ENCODE measurements at places on chromosomes 4 and X.

- no peak for DNase-seq
Measured at GRCh38 chrX:114964374-114964773, 53.0 kb downstream of the IL13RA2 start.

DNA sequence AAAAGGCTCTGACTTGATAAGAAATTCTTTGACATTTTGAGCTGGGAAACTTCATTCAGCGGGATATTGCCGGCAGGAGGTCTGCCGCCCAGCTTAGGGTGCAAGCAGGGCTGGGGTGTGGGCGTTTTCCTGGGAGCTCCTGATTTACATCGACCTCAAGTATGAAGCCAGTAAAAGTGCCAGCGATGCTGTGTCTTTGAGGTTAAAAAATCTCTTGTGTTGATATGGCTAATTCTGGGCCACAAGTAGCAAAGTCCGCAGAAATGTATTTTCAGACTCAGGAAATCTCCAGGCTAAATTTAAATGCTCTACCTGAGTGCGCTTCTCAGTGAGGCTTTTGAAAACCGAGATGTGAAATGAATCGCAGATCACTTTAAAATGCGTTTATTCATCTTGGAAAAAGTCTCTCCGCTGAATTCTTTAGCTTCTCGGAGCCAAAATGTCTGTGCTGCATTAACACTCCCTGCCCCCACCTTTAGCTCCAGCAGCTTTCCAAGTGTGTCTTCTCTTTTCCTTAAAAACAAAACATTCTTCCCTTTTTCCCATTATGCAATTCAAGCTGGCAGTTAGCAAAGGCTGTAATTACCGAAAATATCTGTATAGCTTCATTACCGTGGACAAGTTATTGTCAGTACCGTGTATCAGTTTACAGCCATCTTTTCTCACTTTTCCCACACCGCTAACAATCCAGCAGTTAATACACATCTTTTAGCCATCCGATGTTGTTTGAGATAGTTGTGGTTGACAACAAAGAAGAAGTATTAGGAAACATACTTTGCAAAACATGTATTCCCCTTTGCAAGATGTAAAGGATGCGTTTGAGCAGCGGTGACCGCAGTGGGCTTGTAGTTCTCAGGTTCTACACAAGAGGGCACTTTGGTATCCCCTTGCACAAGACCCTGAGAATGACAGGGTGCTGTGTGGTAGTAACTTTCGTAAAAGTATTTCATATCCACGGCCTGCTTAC, 136.0 kb upstream of the STX18 start:
- DNase-seq = no peak

GRCh38 chr4:178481564-178481963, 1039.3 kb upstream of the AGA start:
- no peak for DNase-seq

DNA sequence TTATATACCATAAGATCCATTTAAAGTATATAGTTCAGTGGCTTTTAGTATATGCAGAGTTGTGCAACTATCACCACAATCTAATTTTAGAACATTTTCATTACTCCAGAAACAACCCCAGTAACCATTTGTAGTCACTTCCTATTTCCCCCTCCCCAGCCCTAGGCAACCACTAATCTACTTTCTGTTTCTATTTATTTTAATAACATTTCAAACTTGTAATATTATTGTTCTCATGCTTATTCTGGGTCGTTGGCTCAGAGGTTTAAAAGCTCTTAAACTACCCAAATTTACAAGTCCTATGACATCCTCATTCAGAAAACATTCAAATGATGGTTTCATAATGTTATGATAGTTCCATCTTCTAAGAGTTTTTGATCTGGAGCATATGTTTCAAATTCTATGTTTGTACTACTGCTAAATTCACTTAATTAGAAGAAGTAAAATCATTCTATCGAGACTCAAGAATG, 18.4 kb downstream of the XIAP start:
- no peak for DNase-seq

- DNase-seq = no peak
Measured at GRCh38 chr4:73885574-73886267, 16.5 kb downstream of the CXCL1 start.
